Kasumi-1 (cell line): ENCODE measurements at places on chromosomes 2 and 18.

- no peak for DNase-seq
Observed at GRCh38 chr2:60297296-60298005, 256.0 kb downstream of the BCL11A start.

GRCh38 chr18:67428805-67429204 lies 87.7 kb downstream of the DSEL start:
- DNase-seq = no peak

DNA sequence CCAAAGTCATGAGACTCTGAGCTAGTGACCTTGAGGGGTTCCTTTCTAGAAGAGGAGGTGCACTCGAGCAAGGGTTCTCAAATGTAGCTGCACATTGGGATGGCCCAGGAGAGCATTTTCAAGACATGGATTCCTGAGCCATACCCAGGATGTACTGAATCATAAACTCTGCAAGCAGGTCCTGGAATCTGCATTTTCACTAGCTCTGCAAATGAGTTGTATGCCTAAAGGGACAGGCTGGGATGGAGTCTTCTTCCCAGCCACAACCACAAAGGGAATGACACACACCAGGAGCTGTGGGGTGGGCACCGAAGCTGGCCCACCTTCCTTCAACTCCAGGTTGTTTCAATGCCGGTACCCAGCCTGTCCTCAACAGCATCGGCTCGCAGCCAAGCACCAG lies 90.6 kb downstream of the GALNT14 start:
- DNase-seq = no peak

DNA sequence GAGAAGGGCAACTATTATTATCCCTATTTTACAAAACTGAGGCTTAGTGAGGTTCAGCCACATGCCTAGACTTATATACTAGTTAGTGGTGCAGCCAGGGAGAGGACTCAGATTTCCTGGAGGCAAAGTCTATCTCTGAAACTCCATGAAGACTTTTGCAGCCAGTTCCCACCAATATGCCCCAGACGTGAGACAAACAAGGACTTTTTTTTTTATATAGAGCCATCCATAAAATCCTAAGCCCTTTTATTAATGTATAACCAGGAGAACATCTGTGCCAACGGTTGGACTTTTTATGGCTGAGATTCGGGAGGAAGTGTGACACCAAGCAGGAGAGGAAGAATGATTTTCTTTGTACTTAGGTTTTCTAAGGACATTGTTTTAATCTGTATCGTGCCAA lies 29.9 kb downstream of the LIPG start:
- DNase-seq = no peak

- DNase-seq = no peak
Observed at GRCh38 chr2:191844706-191845105, 2.2 kb downstream of the CAVIN2 start.

DNA sequence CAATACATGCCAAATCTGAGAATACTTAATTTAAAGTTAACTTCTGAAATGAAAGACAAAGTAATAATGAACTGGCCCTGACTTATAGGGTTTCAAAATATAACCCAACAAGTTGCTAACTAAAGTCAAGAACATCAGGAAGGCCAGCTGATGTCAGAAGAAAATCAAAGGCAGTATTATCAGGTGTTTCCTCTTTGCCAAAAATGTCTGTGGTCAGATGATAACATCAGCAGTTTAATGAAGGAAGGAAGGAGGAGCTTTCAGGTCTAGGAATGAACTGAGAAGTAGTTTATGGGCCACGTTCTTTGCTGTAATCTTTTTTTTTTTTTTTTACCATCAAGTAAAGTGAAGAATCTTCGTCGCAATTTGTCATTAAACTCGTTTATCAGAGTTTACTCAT lies 40.9 kb downstream of the CDH2 start:
- DNase-seq = peak; percentile 16

DNA sequence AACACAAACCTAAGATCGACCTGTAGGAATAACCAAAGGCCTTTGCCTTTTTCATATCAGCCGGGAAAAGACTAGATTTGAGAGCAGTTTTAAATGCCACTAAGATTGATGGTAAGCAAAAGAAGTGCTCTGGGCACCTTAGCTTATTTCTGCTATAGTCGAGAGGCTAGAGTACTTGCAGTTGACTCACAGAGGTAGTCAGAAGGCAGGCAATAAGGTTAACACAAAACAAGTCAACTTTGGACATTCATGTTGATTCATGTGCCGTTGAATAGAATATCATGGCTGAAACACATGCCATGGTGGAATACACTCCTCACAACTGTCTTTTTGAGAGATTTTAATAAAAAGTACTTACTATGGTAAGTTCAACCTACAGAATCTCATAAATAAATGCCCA lies 507.6 kb downstream of the ZEB2 start:
- DNase-seq = no peak

DNA sequence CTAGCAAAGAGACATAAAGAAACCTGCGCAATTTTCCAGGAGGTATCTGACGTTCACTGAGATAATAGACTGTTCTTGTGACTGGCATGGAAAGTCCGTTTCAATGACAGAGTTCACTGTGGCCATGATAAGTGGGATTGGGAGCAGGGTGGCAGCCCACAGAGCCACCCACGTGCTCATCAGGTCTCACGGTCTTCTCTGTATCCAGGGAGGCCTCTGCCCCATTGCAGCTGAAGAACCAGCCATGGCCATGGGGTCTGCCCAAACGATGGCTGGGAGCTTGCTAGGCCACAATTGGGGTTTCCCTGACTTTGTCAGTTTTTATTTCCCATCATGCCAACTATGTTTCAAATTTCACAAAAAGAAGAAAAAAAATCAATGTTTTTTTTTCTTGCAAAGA lies 57.2 kb downstream of the PDCL3 start:
- no peak for DNase-seq

GRCh38 chr2:231088754-231089153 lies 32.1 kb downstream of the PSMD1 start:
- no peak for DNase-seq

DNA sequence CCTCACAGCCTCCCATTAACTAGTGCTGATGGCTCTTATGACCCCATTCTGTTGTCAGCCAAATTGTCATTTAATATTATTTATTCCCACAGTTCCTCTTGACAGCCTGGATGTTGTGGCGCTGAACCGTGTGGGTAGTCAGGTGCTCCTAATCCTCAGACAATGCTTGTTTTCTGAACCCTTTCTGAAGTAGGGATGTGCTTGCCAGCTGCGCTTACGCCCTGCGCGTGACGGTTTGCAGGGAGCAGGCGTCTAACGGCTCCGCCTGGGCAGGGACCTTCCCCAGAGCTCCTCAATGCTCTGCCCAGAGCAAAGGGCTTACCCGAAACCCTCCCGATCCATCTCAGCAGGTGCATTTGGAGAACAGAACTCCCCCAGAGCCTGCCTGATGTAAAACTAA lies 358.2 kb upstream of the MYT1L start:
- DNase-seq = no peak

DNA sequence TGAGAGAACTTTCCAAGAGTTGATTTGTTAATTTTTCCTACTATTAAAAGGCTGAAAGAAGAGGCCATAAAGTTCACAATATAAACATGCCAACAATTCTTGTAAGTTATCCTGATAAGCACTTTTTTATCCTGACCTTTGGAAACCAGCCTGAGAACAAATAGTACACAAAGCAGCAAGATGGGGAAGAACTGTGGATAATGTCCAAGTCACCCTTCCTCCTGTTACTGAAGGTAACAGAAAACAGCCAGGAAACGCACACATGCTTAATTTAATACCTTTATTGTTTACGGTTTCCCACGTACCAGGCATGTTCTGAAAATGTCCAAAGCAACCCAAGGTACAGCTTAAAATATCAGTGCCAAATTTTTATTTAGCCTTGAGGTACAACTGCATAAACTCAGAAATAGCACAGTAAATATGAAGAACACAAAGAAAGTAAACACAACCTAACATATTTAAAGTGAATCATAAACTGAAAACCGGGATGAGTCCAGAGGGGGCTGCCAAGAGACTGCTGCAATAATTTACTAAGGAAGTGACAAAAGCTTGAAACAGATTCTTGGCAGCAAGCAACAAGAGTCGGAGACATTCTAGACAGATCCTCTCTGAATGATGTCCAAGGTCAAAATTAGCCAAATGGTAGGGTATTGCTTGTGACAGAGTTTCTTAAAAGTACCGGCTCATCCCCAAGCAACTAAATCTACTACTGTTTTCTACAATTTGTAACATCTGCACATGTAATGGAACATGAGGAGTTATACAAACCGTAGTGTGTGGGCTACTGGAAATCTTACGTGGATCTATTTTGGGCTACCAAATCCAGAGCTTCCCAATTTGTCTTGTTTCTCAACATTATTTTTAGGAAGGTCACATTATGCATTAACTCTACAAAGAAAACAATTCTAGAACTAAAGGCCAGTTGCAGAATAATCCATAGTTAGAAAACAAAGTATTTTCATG lies 93.2 kb downstream of the CABYR start:
- DNase-seq = no peak

GRCh38 chr2:97848306-97848705 lies 134.9 kb downstream of the ZAP70 start:
- no peak for DNase-seq

DNA sequence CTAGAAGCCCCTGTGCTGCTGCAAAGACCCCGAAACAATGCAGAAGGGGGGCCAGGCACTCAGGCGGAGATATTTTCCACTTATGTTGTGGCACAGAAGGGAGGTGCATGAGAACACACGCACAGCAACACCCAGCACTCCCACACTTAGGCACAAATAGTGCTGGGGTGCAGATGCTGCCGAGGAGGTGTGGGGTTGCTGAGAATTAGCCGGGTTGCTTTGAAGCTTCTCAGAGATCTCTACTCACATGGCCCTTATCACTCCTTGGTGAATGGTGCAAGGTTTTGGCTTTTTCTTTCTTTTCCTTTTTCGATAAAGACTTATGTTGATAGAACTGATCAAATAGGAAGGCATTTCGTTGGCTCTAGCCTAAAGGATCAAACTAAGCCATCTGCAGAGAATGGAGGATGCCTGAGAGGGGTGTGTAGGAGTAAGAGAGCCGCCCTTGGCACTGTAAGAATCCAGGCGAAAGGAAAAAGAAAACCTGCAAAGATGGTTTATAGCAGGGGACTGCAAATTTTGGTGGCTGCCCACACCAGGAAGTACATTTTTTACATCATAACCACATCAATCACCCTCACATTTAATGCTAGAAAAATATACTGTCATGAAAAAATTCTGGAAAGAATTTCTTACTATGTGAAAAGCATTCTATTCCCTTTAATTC lies 27.9 kb upstream of the FHL2 start:
- DNase-seq = no peak

- no peak for DNase-seq
Observed at GRCh38 chr2:199302851-199303250, 154.9 kb downstream of the SATB2 start.

- DNase-seq = no peak
Observed at GRCh38 chr18:37276111-37276890, 289.3 kb downstream of the CELF4 start.

DNA sequence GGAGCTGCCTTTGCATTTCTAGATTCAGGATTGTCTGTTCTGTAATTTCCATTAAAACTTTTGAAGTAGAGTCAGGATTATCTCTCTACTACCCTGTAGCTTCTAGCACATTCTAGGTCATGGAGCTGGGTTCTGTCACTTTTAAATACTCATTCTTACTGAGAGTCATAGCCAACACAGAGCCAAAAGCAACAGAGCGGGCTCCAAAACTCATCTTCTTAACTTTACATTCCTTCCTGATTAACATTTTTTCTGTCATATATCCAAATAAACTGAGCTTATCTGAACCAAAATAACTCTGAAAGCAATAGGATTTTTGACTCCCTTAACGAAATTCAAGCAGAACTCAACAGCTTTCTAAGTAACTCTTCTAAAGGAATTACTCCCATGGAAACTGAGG lies 12.9 kb downstream of the PREPL start:
- no peak for DNase-seq

DNA sequence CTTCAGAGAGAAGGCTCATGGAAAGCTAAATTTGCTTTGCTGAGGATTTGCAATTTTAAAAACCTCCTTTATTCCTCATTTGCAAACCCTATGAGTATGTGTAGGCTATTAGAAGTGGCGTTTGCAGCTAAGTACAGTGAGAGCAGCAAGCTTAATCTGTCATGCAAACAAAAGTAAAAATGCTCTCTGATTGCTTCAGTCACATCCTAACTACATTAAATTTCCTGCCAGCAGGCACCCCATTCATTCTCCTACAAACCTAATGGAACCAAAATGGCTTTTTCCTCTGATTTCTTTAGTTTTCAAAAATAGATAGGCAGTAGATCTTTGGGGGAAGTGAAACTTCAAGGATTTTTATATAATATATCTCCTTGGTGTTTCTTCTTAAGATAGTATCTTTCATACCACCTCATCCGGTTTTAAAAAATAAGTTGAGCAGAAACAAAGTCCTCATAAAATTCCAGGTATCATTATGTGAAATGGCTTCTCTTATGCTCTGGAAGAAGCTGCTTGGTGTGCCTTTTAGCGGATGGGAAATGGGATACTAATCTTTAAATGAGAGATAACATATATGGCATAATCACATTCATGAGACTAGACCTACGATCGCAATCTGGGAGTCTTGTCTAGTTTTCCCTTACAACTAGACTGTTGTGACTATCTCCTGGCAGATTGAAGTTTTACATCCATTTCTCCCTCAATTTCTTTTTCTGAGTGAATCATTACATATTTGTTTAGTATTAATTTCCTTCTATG lies 49.1 kb downstream of the CLIP4 start:
- DNase-seq = no peak

DNA sequence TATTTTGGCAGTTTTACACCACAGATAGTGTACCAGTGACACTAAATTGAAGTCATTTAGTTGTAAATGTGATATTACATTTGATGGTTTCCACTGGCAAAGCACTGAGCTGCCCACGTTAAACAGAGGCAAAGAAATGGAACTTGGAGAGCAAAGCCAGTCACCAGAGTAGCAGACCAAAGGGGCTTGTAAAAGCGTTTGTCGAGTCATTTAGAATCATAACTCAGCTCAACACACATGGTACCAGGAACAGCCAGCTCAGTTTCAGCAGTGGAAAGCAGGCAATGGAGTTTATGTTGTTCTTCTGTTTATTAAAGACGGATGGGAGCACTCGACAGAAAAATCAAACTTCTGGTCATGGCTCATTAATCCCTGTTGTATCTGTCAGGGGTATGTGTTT lies 91.2 kb downstream of the POU3F3 start:
- DNase-seq = no peak

DNA sequence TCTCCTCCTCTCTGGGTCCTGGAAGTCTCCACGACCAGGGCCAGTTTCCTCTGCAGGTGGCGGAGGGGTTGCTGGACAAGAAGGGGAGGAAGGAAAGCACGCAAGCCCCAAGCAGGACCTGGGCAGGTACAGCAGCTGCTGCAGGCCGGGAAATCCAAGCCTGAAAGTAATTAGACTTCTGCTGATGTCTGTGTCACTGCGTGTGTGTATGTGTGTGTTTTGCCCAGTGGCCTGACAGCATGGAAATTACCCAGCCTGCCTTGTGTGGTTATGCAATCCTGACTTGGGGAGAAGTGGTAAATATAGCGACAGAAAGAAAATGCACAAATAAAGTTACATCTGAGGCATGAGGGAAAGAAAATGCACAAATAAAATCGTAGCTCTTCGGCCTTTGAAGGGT lies 121.8 kb upstream of the ZBTB14 start:
- DNase-seq = no peak
